ENCODE measurements at places on chromosomes 6 and 20.

- H3K4me3 ChIP-seq, result no peak overlapping the region
- no peaks in the 10 kb centered on the region for H3K27me3 ChIP-seq
- peaks cover 9% of the 10 kb centered on the region for H3K36me3 ChIP-seq
- no peak for DNase-seq
These were observed 13.0 kb downstream of the ATRN start for GRCh38 chr20:3483784-3484183.

GRCh38 chr6:47064274-47064673, 22.1 kb upstream of the ADGRF1 start:
- no peak overlapping the region for H3K4me3 ChIP-seq
- peaks cover 2% of the 10 kb centered on the region for H3K27me3 ChIP-seq
- no peak for DNase-seq
- H3K36me3 ChIP-seq, result no peaks in the 10 kb centered on the region
- no peaks in the 10 kb centered on the region for H3K4me1 ChIP-seq

GRCh38 chr6:11164717-11165646, 53.5 kb upstream of the ERVFRD-1 start:
- H3K36me3 ChIP-seq, result peaks cover 3% of the 10 kb centered on the region
- H3K4me3 ChIP-seq, result no peak overlapping the region
- DNase-seq, result no peak
- H3K27ac ChIP-seq, result no peak overlapping the region
- H3K4me1 ChIP-seq, result peaks cover 15% of the 10 kb centered on the region
- peaks cover 1% of the 10 kb centered on the region for H3K27me3 ChIP-seq

DNA sequence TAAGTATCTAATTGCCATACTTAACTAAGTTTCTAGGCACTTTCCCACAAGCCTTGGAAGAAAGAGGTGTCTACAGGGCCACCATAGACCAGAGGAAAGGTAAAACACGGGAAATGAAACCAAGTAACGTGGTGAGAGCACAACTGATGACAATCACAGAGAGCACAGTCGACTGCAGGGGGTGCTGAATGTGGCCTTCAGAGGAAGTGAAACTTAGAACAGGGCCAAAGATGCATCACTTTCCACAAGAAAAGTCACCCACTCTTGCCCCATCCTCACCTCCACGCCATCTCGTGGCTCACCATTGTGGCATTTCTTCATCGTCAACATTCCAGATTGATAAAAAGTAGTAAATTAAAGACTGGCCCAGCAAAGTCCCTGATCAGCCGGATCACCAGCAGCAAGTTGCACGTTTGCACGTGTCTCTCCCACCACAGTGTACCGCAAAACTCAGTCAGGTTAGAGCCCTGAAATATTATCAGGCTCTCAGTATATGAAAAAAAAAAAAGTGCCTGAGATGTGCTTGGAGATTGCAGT, 31.4 kb downstream of the HIVEP2 start:
- peaks cover 44% of the 10 kb centered on the region for H3K4me1 ChIP-seq
- H3K27ac ChIP-seq, result peak overlapping the region; percentile 94
- DNase-seq, result peak; percentile 76
- peak overlapping the region; percentile 78 for H3K4me3 ChIP-seq

GRCh38 chr6:36197739-36198221, 1.2 kb downstream of the BRPF3 start:
- H3K36me3 ChIP-seq, result peaks cover 19% of the 10 kb centered on the region
- DNase-seq, result no peak
- peak overlapping the region; percentile 95 for H3K27ac ChIP-seq
- peak overlapping the region; percentile 92 for H3K4me3 ChIP-seq
- peaks cover 7% of the 10 kb centered on the region for H3K27me3 ChIP-seq

GRCh38 chr20:46814366-46815232, 80.0 kb upstream of the EYA2 start:
- no peak overlapping the region for H3K4me3 ChIP-seq
- H3K27ac ChIP-seq, result no peak overlapping the region
- no peaks in the 10 kb centered on the region for H3K36me3 ChIP-seq
- no peak for DNase-seq
